ENCODE measurements at places on chromosomes 6 and 20.

DNA sequence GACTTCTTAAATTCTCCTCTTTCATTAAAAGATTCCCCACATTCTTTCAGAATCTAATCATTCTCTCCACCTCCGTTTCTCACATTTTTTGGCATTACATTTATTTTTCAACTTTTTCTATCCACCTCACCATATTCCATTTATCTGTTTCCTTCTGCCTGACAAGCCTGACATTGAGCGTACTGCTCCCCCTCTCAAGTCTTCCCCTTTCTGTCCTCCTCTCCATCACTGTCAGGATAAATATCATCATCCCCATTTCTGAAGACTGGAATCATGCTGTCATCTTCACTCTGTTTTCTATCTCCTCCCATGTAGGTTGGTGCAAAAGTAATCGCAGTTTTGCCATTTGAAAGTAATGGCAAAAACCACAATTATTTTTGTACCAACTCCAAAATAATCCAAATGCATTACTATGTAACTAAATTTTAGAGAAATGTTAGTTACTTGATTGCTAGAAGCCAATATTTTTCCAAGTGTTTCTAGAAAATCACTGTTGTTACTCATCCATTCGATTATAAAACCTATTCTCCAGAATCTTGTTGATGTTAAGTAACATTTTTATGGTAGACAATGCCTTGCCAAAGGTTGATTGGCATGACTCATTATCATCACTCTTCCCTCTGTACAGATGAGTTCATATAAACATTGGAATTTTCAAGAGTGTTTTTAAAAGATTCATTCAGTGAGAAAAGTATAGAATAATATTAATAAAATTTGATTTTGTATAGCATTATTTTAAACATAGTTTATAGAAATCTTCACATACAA, 292.3 kb upstream of the RNF217 start:
- ATAC-seq = no peak

- ATAC-seq = no peak
These were observed 120.6 kb downstream of the TBX18 start for GRCh38 chr6:84643778-84644177.

GRCh38 chr20:63534427-63534830, 2.7 kb downstream of the PTK6 start:
- ATAC-seq = no peak

- no peak for ATAC-seq
These were observed 729.2 kb upstream of the MARCKS start for GRCh38 chr6:113127786-113128419.

- peak; percentile 97 for ATAC-seq
These were observed 26.3 kb downstream of the ALDH5A1 start for GRCh38 chr6:24520929-24521546.
